ENCODE measurements at places on chromosomes 7 and 10.

GRCh38 chr7:29434380-29434768, 129.3 kb upstream of the PRR15 start:
- DNase-seq: no peak

- no peak for DNase-seq
These were observed 11.5 kb upstream of the AKR1B10 start for GRCh38 chr7:134515569-134516468.

GRCh38 chr7:116315293-116315692, 105.0 kb downstream of the TES start:
- no peak for DNase-seq

DNA sequence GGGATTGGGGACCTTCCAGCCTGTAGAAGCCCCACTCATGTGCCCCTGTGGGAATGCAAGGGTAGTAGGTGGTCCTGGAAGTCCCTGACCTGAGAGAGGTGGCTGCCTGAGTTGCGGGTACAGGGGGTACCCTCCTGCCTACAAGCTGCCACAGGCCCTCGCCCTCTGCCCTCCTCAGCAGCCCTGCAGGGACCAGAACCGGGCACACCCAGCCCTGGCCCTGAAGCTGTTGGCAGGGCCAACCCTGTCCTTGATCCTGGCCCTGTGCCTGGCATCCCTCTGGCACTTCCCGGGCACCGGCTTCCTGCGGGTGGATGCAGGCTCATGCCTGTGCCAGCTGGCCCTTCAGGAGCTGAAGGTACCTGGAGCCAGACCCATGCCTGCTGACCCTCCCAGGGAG, 54.9 kb upstream of the ELN start:
- no peak for DNase-seq

- no peak for DNase-seq
These were observed 182.0 kb downstream of the RPS24 start for GRCh38 chr10:78215645-78216044.

DNA sequence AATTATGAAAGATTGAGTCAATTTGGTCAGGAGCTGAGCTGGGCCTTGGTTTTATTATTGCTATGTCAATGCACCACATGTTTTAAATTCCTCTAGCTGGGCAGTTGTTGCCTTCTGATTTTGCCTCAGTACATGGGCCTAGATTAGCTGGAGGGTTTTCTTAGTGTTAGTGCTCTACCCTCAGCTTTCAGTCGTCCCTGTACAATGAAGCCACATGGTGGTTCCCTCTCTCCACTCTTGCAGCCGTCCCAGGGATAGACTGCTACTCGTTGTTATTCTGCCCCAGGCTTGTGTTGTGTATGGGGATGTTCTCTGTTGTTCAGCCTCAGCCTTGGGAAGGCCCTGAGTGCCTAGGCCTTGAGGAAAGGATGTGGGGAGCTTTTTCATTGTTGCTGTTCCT, 37.0 kb downstream of the NHLRC2 start:
- DNase-seq: no peak

- DNase-seq: peak; percentile 27
These were observed 90.2 kb downstream of the FRMD4A start for GRCh38 chr10:14240253-14241189.

- DNase-seq: no peak
These were observed 78.5 kb downstream of the CREB5 start for GRCh38 chr7:28490831-28491230.

DNA sequence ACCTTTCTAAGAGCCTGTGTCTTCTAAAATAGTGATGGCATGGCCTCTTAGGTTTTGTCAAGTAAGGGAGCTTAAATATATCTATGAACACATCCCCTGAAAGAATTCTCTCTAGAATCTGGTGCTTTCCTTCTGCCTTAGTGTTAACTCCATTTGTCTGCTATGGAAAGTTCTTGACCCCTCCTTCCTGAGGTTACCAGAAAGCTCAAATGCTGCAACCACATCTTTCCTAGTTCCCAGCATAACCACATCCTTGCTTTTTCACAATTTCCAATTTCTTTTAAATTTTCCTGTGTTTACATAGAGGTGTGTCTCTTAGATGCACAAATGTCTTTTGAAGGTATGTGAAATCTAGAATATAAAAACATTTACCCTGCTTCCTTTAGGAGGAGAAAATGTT, 16.4 kb upstream of the GSDME start:
- DNase-seq: no peak

GRCh38 chr10:15741581-15741980, 21.9 kb upstream of the ITGA8 start:
- DNase-seq: no peak

GRCh38 chr10:132564249-132564605, 26.6 kb downstream of the INPP5A start:
- DNase-seq: no peak

GRCh38 chr10:71058308-71058707, 154.1 kb upstream of the UNC5B start:
- DNase-seq: no peak

GRCh38 chr10:2342206-2342605, 604.9 kb upstream of the ADARB2 start:
- no peak for DNase-seq

GRCh38 chr7:93043385-93043985, 74.3 kb downstream of the SAMD9 start:
- DNase-seq: no peak

DNA sequence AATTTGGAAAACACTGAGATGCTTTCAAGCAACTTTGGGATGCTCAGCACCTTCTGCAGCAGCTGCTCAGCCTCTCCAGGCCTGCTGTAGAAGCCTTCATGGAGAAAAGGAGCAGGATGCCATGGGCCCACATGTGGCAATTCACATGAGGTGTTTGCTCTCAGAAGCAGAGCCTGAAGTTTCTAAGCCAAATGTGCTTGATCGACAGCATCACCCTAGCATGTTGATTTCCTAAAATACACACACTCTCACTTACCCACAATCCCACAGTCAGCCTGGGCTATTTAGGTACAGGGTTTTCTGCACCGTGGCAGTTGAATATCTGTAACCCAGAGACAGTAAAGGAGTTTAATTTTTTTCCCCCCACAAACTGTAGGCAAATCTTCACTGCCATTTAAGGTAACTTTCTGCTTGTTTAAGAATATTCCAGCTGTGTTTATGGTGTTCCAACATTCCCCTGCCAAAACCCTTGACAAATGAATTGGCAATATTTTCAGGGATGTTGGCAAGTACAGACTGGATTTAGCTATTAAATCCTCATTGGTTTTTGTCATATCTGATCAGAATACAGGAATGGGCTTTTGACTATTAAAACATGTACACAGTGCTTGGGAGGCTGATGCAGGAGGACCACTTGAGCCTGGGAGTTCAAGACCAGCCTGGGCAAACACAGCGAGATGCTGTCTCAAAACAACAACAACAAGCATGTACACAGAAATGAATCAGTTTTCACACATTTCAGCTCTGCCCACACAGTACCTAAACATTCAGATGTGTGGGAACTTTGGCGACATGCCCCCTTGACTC, 244.2 kb downstream of the CELF2 start:
- DNase-seq: no peak

DNA sequence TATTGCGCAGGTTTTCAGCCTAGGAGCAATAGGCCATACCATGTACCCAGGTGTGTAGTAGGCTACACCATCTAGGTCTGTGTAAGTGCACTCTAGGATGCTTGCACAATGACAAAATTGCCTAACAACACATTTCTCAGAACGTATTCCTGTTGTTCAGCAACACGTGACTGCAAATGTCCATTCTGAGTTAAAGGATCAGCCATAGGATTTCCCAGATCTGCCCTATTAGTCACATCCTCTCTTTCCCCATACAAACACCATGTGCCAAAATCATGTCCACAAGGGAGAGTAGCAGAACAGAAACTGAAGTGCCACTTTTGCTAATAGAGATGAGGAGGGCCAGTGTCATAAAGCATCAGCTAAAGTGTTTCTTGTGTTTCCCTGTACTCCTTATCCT, 42.6 kb upstream of the AMPH start:
- no peak for DNase-seq

DNA sequence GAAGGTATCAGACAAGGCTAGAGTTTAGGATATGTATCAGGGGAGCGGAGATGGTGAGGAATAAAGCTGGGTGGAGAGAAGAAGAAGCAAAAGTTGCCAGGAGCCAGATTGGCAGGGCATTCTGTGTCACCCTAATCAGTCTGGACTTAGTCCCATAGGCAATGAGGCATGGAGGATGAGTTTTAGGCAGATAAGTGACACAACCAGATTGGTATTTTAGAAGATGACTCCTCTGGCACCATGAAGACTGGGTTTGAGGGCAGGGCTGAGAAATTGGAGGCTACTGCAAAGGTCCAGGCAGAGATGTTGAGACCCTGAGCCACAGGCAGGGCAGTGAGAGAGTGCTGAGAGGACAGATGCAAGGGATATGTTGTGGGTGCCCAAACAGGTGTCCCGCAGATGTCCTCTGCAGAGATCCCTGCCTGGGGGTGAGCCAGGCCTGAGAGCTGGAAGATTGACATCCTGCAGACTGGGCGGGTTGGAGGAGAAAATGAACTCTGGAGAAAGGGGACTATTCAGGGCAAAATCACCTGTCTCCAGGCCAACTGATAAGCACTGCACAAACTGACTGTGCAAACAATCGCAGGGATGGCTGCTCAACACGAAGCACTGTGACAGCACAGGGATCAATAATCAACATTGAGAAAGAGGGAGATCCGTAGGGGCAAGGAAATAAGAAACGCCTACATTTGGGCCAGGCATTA, 11.9 kb upstream of the HABP2 start:
- DNase-seq: no peak

GRCh38 chr7:95840953-95841950, 68.9 kb downstream of the DYNC1I1 start:
- no peak for DNase-seq

GRCh38 chr7:124074007-124074406, 41.1 kb upstream of the TMEM229A start:
- no peak for DNase-seq

GRCh38 chr7:20477067-20477466, 138.4 kb upstream of the ABCB5 start:
- no peak for DNase-seq

DNA sequence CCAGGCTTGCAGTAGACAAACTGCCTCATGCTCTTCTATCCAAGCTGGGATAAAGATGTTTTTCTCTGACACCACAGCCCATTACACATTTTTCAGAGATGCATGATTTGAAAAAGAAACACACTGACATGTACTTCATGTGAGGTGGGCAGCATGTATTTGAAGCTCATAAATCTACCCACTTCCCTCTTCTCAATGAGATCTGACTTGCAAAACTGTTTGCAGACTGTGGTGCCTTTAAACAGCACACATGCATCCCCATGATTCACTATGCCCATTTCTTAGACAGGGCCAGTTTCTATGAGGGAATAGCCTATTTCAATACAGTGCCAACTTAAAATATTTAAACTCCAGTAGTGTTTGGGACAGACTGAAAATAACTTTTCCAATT, 109.8 kb downstream of the GLI3 start:
- no peak for DNase-seq

DNA sequence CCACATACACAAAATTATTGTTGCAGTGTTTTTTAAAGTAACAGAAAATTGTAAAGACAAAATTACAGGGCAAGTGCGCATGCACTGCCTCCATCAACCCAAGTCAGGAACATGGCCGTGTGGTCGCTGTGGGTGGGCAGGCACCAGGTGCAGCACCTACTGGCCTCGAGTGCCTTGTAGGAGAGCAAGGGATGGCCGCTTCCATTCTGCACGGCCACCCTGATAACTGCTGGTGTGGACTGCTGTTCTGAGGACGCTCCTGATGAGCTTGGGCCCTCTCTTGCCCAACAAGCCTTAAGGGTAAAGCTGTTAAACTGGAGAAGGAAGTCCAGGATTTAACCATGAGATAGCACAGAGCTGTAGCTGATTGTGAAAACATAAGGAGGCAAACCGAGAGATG, 124.6 kb upstream of the PPP1R9A start:
- DNase-seq: no peak

- peak; percentile 56 for DNase-seq
These were observed 36.9 kb downstream of the FOXL3 start for GRCh38 chr7:326809-327232.

DNA sequence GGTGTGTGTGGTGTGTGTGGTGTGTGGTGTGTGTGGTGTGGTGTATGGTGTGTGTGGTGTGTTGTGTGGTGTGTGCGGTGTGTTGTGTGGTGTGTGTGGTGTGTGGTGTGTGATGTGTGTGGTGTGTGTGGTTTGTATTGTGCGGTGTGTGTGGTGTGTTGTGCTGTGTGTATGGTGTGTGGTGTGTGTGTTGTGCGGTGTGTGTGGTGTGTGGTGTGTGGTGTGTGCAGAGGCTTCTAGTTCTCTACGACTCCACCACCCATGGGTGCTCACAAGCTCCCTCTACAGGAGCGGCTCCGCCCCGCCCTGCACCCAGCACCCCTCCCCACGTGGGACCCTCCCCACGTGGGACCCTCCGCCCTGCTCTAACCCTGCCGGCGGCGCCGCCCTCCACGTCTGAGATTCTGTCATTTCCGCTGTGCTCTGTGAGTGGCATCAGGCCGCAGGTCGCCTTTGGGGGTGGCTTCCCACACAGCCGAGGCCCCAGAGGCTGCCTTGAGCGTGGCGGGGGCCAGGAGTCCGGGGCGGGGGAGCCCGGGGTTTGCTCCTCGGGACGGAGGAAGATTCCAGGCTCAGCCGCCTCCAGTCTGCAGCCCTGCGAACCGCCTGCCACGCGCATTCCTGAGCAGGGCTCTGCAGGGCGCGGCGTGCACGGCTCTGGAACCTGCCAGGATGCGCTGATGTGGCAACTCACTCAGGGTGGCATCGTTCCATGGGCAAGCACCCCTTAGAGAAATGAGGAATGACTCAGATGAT, 37.0 kb upstream of the DNAJB6 start:
- DNase-seq: no peak

- no peak for DNase-seq
These were observed 87.8 kb downstream of the TBXAS1 start for GRCh38 chr7:139916717-139917395.

DNA sequence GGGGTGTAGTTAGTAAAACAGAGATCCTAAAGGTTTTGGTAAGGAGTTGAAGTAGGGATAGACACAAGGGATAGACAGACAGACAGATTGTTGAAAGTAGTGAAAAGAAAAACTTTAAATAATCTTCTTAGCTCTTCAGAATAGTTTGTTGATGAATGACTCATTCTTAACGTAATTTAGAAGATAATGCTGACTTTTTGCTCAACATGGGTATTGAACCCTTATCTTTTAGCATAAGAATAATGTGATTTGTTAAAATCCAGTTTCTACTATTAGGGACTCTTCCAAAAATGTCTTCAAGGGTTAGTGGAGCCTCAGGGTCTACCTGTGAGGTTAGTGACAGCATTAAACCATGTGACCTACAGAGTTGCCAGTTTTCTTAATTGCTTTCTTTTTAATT, 411.2 kb downstream of the ETV1 start:
- no peak for DNase-seq
